ENCODE measurements at places on chromosomes 11 and 22.

GRCh38 chr11:114625294-114625693, 29.7 kb upstream of the NXPE4 start:
- DNase-seq: no peak

DNA sequence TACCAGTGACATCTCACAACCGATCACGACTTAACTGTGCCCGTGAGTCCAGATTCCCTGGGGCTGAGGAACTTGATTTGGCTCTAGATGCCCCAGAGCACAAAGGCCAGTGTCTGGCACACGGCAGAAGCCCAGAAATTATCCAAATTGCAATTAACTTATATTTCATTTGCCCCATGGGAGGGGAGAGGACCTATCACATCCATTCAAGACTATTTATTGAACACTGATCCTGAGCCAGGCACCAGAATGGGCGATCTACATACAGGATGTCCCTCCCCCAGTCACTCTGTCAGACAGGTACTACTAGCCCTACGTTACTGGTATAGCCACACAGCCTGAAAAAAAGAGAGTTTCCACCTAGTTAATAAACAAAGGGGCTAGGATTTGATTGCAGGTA, 5.1 kb downstream of the DNAL4 start:
- DNase-seq: no peak

GRCh38 chr11:105857728-105858127, 164.3 kb downstream of the MSANTD4 start:
- DNase-seq: no peak

- DNase-seq: no peak
These were observed 5.3 kb downstream of the GRAP2 start for GRCh38 chr22:39906207-39906606.

- DNase-seq: no peak
These were observed 468.9 kb downstream of the NTM start for GRCh38 chr11:131839326-131839725.

Measured in stimulated activated CD4-positive, alpha-beta T cell treated with anti-CD3 and anti-CD28 coated beads, Interleukin-2, amount 100 ng/mL, for 24 hours (primary cell).